Stimulated activated CD4-positive, alpha-beta T cell treated with anti-CD3 and anti-CD28 coated beads, TNF-alpha, amount 100 ng/mL, for 1 hour (primary cell): ENCODE measurements at places on chromosomes 16 and 17.

DNA sequence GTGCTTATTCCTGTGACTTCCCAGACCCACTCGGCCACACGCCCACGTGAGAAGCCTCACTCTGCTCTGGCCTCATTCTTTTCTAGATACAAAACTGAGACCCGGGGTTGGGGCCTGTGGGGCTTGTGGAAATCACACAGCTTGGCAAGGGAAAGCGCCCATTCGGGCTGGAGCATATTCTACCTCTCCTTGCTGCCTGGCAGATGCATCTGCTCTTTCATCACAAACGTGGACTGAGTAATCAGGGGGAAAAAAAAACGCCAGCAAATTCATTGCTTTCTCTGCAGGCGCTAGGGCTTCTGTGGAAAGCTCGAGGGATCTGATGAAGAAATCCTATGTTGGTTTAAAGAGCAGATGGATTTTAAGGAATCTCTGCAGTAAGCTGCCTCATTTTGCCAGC lies 44.4 kb downstream of the DNAH9 start:
- DNase-seq = no peak

DNA sequence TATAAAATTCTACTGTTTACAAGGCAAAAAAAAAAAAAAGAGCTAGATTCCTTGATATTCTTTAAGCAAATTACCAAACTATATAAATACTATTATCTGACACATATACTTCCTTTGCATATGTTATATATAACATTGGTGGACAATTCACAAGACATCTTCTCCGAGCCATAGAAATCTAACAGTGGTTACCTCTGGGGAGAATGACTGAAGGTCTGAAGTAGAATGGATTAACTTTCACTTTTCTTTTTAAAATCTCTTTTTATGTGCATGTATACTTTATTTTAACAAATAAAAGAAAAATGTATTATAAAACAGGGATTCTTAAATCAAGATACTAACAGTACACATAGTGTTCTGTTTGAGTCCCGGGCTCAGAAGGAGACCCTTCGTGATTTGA lies 131.0 kb downstream of the MRTFB start:
- DNase-seq = no peak

DNA sequence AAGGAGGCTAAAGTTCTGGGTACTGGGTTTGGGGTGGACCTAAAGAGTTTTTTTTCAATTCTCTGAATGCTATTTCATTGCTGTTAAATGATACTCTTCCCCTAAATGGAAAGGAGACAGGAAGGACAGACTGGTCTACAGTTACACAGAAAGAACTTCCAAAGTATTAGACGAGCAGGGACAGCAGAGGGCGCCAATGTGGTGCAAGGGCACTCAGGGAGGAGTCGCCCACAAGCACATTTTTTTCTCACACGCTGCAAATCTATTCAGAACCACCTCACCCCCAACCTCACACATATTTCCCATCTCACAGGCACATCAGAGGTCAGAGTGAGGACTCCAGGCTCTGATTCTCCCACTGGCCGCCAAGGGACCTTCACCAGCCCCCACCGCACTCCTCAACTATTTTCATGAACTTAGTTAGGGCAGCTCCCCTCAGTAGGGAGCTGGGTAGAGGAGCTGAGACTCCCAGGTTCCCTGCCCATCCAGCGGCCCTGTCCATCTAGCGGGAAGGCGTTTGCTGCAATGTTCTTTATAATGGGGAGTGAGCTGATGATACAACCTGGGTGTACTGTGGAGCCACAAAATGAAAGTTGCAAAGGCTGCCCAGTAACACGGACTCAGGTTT lies 6.8 kb upstream of the CA4 start:
- peak; percentile 66 for DNase-seq

- DNase-seq = no peak
These were observed 3.9 kb downstream of the VPS35L start for GRCh38 chr16:19559242-19559910.

DNA sequence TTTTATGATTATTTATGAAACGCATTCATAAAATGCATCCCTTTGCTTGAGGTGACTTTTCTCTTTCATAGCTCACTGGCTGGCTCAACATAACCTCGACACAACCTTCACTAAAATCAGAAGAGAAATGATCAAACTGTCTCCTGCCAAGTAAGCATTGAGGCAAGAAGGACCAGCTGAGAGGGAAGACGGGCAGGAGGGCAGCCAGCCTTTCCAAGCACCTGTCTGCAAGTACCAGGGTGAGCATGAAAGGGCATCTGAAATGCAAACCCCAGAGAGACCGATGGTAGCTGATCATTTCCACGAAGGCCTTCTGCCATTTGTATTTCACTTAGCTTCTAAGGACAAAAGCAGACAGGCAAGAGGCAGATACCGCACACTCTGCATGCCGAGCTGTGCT lies 52.1 kb upstream of the RPH3AL start:
- DNase-seq = no peak

GRCh38 chr17:2172077-2172851 lies 117.4 kb downstream of the HIC1 start:
- DNase-seq = no peak

DNA sequence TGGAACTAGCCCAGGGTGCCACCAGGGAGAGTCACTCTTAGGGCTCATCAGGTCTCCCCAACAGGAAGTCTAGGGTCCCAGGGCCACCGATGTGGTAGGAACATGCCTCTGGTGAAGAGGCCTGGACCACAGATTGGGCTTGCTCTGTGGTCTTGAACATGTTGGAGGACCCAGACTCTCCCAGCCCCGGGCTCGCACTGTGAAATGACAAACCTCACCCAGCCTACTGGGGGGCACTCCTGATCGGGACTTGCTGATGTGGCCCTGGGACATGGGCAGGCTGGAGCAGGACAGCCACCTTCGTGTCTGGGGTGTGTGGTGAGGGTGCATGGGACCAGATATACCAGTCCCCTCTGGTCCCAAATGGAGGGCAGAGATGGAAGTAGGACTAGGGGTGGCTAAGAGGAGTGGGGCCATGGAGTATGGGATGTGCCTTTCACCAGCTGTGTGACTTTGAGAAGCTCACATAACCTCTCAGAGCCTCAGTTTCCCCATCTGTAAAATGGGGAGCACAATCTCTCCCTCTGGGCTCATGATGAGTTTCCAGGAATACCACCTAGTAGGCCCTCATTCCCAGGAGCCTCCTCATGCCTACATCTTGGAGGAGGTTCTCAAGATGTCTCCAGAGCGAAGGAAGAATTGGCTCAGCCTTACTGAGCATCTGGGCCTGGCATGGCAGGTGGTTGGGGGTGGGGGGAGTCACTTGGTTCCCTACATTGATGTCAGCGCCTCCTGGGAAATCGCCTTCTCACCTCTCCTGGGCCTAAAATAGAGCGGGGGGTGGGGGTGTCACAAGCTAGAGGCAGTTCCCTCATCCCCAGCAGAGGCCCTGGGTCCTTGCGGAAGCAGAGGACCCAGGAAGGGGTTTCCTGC lies 1.5 kb upstream of the ADAM11 start:
- no peak for DNase-seq

GRCh38 chr17:28743243-28744103 lies at the start of gene TRAF4:
TRAF4 (plus strand) TSS chr17:28744011; CDS start chr17:28744113, 102 bp downstream.
- no peak for DNase-seq

GRCh38 chr16:58640949-58641348 lies 11.3 kb upstream of the CNOT1 start:
- no peak for DNase-seq

DNA sequence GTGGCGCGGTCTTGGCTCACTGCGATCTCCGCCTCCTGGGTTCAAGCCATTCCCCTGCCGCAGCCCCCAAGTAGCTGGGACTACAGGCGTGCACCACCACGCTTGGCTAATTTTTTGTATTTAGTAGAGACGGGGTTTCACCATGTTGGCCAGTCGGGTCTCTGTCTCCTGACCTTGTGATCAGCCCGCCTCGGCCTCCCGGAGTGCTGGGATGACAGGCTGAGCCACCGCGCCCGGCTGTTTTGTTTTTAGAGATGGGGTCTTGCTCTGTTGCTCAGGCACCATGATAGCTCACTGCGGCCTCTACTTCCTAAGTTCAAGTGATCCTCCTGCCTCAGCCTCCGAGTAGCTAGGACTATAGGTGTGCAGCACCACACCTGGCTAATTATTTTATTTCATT lies 27.2 kb downstream of the ZNF750 start:
- DNase-seq = no peak

GRCh38 chr17:17958982-17959381 lies 13.2 kb downstream of the TOM1L2 start:
- DNase-seq = no peak

GRCh38 chr17:834136-834535 lies 52.0 kb downstream of the MRM3 start:
- no peak for DNase-seq

DNA sequence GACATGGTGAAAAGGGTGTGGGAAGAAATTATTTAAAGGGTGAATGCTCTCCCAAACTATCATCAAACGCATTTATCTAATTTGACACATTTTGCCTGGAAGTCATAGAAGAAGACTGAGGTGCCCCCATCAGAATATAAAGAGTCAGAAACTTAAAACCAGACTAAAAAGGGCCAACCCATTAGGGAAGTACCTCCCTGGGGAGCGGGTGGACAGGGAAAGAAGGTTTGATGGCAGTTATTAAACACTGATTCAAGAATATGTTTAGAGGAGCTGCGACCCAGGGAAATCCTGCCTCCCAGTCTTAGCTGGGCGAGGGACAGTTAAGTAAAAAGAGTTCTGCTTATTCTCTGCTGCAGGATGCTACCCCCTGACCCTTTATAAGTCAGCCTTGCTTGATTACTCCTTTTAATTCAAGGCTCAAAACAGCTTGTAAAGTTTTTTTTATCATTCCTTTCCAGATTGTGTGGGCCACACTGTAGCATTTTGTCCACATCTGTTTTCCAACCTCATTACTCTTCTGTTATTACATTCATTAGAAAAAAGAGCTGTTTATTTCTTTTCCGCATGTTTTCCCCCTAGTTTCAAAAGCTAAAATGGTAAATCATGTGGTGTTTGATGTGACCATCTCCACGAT lies 138.5 kb upstream of the TBX2 start:
- no peak for DNase-seq

GRCh38 chr17:15343749-15344148 lies 2.4 kb upstream of the TEKT3 start:
- DNase-seq = no peak

GRCh38 chr16:85565801-85566526 lies 47.2 kb upstream of the GSE1 start:
- no peak for DNase-seq

GRCh38 chr16:83979441-83979840 lies 11.4 kb downstream of the NECAB2 start:
- no peak for DNase-seq

DNA sequence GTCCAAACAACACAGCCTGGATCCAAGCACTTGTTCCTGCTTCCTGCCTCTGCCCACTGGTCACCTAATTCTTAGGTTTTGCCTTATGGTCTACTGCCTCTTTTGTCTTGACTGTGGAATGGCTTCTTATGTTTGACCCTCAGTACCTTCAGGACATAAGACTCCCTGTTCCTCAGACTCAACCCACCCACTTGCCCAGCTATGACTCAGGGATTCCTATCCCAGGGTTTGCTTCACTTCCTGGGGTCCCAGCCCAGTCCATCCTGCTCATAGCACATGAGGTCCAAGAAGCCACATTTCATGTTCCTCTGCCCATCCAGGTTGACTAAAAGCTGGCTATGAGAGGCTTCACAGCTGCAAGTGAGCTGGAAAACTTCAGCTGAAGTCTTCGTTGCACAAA lies 320.9 kb upstream of the CDH5 start:
- no peak for DNase-seq

DNA sequence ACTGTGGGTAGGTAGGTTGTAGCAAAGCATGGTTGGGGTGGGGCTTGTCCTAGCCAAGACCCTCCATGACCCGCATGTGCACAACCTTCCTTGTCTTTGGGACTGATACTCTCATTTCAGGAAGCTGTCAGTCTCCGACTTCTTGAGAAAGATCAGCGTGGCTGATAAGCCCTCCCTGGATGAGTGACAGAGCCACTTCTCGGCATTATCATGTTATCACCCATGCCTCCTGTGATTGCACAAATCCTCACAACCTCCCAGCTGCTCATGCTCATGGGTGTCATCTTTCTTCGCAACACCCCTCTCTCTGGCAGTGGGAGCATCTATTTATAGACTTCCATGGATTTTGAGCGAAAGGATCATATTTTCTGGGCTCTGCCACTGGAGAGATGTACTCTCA lies 314.2 kb downstream of the FOXL1 start:
- no peak for DNase-seq

GRCh38 chr17:72031219-72031884 lies 89.5 kb upstream of the SOX9 start:
- no peak for DNase-seq

DNA sequence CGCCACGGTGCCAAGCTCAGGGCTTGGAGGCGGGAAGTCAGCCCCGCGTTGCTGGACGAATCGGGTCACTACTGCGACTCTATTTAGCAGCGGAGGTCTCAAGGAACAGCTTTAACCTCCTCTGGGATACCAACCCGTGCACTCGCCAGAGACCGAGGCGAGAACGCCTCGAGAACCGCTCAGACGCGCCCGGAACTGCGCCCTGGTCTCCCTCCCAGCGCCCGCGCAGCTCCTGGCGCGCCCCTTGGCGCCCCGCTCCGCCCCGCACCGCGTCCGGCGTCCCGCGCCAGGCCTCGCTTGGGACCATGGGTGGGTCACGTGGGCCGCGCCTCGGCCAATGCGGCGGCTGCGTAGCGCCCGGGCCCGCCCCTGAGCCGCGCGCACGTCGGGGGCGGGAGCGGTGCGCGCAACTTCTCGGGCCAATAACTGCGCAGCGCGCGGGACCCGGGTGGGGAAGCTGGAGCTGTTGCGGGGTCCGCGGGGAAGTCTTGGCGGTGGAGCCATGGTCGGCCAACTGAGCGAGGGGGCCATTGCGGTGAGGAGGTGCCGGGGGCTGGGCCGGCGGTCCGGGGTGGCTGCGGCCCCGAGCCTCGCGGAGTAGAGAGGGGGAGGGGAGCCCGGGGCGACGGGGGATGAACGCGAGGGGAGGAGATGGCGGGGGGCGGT lies at the start of the genes RPA1 and SMYD4:
Gene RPA1, plus strand, starts transcription at position 414 of the 666 bp plus-strand sequence. Its CDS starts 89 bp downstream, at position 503.
Gene SMYD4, minus strand, starts transcription at position 311 of the 666 bp plus-strand sequence. CDS start 1,908 bp downstream, outside the sequence.
- DNase-seq = peak; percentile 76

DNA sequence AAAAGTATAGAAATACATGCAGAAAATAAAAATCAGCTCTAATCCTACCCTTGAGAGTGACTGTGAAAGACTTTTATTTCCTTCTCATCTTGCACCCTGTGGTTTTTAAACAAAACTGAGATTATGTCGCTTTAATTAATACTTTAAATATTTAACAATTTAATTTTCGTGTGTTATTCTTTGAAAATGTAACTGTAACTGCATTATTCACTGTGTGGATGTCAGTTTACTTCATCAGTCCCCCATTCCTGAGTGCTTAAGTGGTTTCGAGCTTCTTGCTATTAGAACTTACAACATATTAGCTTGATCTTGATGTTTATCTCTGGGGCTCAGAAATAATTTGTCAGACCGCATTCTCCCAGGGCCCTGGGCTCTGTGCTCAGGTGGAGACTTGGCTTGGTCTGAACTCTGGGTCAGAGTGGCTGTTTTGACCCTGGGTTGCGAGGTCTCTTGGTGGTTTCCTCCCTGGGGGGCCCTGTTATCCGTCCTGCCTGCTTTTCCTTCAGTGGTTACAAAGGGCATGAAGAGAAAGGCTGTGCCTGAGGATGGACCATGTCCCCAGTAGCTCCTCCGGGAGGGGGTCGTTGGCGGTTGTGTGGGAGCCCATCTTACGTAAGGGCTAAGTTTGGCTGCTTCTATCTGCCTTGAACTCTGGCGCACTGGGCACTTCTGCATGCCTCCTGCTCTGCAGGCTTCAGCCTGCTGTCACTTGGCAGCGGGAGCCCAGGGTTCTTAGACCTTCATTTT lies 25.7 kb downstream of the AKAP1 start:
- DNase-seq = no peak

GRCh38 chr17:58107306-58107705 lies 24.1 kb downstream of the DYNLL2 start:
- DNase-seq = no peak

- no peak for DNase-seq
These were observed 407.6 kb upstream of the PSMD7 start for GRCh38 chr16:73888840-73889490.
